ENCODE measurements at places on chromosomes 1 and 21.

- no peak for DNase-seq
Observed at GRCh38 chr21:34513129-34513675, 1.2 kb upstream of the KCNE1 start.

DNA sequence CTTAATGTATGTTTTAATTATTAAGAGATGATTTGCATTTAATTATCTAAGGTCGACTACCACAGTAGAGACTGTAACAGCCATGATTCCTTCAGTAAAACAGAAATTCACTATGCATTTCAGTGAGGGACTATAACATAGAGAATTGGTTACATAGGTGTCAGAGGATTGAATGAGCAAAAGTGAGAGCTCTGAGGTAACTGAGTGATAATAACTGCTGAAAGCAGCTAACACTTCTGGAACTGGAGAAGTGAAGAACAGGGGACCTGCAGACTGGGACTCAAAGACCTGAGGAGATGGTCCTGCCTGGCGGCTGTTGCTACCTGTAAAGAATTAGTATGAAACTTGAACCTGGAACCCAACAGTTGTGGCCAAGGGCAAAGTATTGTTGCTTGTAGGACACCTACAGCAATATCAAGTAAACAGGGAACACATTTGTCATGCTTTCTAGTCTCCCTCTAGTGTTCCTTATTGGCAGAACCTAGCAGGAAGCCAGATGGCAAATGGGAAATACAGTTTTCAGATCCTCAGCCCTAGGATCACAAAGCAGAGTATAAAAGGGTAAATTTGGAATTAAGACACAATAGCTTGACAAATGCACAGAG lies 110.6 kb downstream of the HS2ST1 start:
- peak; percentile 63 for DNase-seq

GRCh38 chr1:54084794-54085193 lies 31.4 kb downstream of the TCEANC2 start:
- DNase-seq, result no peak

DNA sequence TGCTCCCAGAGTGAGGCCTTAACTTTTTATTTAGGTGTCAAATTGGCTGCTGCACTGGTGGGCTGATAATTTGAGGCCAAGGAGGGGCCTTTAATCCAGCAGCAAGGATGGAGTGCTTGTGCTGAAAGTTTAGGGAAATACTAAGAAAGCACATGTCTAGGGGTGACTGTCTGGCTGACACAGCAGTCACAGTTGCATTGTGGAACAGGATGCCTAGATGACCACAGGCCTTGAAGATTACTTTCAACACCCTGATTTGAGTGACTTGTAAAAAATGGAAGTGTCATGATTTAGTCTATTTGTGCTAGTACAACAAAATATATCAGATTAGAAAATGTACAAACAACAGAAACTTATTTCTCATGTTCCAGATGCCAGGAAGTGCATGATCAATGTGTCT lies 57.7 kb downstream of the ZNF697 start:
- no peak for DNase-seq

GRCh38 chr1:115694805-115695204 lies 53.0 kb downstream of the VANGL1 start:
- no peak for DNase-seq

- no peak for DNase-seq
Observed at GRCh38 chr1:28560886-28561285, 8.0 kb downstream of the TRNAU1AP start.

DNA sequence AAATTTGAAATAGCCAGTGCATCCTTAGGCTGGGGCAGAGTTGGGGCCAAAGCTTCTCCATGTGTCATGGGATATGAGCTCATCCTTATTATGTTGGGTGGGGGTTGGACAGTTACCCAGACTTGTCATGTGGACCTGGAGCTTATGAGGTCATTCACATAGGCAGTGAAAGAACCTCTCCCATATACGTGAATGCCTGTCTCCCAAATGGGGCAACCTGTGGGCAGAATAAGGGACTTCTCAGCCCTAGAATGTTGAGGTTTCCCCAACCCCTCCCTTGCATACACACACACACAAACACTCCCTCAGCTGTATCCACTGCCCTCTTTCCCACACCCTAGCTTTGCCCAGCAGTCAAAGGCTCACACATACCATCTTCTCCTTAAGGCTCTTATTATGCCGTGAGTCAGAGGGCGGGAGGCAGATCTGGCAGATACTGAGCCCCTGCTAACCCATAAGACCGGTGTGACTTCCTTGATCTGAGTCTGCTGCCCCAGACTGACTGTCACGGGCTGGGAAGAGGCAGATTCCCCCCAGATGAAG lies 2.3 kb upstream of the IVL start:
- no peak for DNase-seq

- DNase-seq, result no peak
Observed at GRCh38 chr1:10673109-10673711, 123.2 kb downstream of the CASZ1 start.

DNA sequence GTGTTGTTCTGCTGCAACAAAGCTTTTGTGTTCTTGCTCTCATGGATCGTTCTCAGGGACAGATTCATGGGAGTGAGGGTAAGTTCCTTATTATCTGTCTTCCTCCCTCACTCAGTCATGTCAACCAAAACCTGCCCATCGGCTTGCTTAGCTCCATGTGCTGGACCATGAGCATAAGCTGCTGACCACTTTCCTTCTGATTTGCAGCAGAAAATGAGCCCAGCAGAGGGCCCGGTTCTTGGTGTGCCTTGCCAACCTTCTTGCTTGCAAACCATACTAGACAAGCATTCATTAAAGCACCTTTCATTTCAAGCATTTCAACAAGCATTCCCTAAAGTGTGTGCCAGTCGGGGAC lies 64.0 kb upstream of the COA6 start:
- DNase-seq, result no peak

GRCh38 chr1:22915231-22915630 lies 57.4 kb downstream of the LACTBL1 start:
- no peak for DNase-seq

GRCh38 chr21:37348664-37349063 lies 17.9 kb upstream of the DYRK1A start:
- DNase-seq, result peak; percentile 33

DNA sequence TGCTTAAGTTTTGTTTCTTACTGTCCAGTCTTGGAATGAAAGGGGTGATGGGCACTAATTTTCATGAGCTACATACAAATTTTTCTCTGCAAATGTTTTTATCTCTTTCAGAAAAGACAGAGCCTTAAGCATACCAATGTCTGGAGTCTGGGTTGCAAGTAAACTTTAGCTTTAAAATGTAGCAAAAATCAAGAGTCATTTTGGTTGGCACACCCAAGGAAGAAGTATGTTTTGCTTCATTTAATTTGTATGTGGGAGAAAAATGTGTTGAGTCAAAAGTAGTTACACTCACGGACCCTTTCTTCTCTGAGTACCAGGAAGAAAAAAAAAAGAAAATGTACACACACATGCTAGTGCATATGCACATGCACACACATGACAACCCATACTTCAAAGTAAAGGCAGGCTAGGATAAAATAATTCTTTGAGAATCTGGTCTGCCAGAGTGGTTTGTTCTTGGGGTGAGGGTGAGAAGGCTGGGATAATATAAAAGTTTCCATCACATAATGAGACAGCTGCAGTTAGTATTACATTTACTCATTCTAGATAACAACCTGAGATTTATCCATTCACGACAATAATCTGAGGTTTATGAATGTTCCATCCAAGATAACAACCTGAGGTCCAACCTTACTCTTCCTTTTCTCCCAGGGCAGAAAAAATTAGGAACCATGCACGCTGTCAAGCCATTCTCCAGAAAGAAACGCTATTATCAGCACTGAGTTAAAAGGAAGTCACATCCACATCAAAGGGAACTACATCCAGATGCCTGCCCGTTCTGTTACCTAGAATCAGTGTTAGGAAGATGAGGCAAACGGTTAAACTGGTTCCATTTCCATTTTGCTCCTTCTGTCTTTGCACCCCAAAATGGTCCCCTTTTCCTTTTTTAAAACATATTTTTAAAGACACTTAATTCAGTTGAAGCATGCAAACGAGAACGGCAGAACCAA lies 9.3 kb downstream of the DPYD start:
- DNase-seq, result no peak

DNA sequence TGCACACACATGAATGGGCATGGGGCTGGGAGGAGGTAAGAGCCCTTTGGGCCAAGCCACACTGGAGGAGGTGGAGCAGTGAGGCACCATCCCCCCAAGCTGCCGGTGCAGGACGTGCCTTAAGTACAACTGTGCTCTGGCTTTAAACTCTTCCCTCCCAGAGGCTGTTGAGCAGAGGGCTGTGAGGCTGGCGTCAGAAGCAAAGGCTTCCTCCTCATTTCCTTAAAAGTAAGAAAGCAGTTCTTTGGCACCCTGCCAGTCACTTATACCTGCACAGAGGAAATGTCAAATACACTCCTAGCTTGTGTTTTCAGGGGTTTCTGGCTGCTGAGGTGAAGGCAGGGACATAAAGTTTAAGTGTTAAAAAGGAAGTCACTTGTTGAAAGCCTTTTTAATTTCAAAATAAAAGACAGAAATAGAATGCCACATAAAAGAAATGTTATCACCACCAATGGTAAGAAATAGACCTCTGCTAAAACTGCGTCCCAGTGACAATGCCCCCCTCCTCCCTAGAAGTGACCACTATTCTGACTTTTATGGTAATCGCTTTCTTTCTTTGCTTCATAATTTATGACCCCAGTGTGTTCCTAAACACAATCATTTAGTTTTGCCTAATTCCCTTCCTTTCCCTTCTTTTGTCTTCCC lies 33.0 kb downstream of the LAMC2 start:
- DNase-seq, result peak; percentile 16

DNA sequence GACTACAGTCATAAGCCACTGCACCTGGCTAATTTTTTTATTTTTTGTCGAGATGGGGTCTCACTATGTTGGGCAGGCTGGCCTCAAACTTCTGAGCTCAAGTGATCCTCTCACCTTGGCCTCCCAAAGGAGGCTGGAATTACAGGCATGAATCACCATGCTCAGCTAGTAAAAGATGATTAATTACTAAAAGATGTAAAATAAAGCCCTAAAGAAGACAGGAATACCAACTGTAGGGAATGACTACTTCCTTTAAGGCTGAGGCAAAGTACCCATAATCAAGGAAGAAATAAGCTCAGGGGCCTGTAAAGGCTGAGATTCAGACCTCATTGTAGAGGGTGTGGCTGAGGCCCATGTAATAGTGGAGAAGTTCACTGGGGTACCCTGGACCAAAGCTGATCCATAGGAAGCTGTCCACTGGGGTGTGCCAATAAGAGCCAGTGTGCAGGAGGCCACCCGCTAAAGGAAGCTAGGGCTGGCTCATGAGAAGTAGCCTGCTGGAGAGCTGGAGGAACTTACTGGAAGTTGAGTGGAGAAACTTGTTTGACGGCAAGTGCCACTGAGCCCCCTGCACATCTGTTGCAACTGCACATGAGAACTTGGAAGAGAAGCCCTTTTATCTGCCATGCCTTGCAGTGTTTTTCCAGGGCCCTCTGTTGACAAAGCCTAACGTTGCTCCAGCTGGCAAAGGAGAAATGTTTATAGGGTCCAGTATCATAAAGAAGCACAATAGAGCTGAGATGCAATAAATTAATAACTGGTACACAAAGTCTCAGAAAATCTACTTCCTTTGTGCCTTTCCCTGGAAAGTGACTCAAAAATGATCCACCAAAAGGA lies 17.8 kb upstream of the SERTAD4 start:
- no peak for DNase-seq

- no peak for DNase-seq
Observed at GRCh38 chr1:37153116-37154100, 119.1 kb upstream of the GRIK3 start.

DNA sequence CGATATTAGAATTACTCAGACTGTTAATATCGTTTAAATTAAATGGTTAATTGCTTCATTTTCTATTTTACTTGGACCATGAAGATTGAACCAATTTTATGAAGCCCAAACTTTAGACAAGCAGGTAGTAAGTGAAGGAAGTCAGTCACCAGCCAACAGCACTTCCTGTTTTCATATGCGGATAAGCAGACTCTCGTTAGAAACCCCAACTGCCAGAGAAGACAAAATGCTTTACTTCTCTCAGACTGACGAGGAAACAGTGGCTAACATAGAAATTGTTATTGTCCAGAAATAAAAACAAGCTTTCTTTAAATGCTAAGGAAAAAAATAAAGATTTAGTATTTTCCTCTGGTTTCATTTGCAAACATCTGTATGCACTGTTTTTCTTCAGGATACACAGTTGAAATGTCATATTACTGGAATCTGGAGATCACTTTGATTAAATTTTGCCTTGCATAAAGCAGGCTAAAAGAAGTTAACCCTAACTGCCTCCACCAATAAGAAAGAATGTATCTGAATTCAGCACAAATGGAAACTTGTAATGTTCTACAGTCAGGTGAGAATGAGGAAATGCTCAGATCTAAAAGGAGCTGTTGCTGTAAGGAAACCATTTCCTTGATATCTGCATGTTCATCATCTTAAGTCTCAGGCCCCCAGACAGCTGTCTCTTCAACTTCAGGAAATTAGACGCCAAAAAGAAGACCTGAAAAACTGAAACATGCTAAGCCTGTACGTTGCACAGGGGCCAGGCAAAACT lies 129.8 kb upstream of the SAMSN1 start:
- peak; percentile 52 for DNase-seq
